ENCODE measurements at places on chromosomes 16 and 17. TPM values are rescaled to one million over a fixed set of nuclear protein-coding genes. Genes with fewer than 3 reads are reported as not detected.

The TBC1D3G gene
- not detected for total RNA-seq

The KRTAP4-9 gene
- not detected for total RNA-seq

The CLEC18C gene
- not detected for total RNA-seq

The PRR29 gene
- total RNA-seq = 0.20 TPM

The KRTAP4-1 gene
- not detected for total RNA-seq

The ZFHX3 gene
- total RNA-seq = 8.1 TPM

The FAM117A gene
- 11.2 TPM for total RNA-seq

The TERB1 gene
- total RNA-seq = not detected

The POLDIP2 gene
- total RNA-seq = 157 TPM

The SLFN13 gene
- 3.9 TPM for total RNA-seq

The SECTM1 gene
- 5.5 TPM for total RNA-seq

The VMP1 gene
- 55.9 TPM for total RNA-seq

The NAGPA gene
- total RNA-seq = 6.1 TPM

The LRRC75A gene
- 0.47 TPM for total RNA-seq

DNA sequence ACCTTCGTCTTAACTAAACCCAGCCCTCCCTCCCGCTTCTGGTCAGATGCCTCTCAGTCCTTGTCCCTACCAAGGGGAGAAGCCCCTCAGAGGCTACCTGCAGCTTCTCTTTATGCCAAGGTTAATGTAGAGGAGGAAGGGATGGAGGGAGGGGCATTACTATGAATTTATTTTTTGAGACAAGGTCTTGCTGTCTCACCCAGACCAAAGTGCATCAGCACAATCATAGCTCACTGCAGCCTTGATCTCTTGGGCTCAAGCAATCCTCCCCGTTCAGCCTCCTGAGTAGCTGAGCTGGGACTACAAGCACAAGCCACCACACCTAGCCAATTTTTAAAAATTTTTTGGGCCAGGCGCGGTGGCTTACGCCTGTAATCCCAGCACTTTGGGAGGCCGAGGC lies 15.3 kb downstream of the EPOP start:
- DNase-seq = no peak

DNA sequence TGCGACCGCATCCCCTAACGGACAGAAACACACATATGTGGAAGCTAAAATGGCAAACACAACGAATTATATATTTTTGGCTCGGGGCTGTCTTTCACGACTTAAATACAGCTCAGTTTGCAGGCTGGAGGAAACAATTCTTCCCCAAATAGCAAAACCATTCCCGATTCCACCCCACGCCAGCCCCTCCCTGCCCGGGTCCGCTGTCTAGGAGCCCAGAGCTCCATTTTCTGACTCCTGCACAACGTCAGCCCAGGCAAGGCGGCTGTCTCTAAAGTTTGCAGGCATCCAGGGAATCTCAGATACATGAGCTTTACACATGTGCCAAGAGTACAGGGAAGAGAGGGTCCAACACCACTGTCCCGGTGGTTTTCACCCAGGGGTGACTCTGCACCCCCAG lies 110.5 kb downstream of the ADCY9 start:
- no peak for DNase-seq

DNA sequence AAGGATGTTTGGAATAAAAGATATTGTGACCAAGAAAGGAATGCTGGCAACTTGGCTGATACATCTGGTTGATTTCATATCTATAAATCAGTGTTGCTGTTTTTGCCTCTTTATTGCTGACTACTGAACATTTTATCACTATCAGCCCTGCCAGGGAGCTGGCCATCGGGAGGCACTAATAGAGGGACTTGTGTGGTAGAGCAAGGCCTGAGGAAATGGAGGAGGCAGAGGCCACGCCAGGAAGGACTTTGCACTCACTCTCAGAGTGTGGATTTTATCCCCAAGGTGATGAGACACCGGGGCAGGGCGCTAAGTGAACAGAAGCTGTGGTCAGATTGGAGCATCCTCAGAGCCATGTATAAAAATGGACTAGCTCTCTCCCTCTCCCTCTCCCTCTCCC lies 9.3 kb upstream of the CYB561 start:
- DNase-seq = peak; percentile 7

- DNase-seq = no peak
Observed at GRCh38 chr17:50364715-50365114, 8.3 kb downstream of the MRPL27 start.

- peak; percentile 63 for DNase-seq
Observed at GRCh38 chr16:66427036-66427860, at the start of gene BEAN1. BEAN1 (plus strand) TSS chr16:66427295; CDS start chr16:66437677, 10,382 bp downstream.

DNA sequence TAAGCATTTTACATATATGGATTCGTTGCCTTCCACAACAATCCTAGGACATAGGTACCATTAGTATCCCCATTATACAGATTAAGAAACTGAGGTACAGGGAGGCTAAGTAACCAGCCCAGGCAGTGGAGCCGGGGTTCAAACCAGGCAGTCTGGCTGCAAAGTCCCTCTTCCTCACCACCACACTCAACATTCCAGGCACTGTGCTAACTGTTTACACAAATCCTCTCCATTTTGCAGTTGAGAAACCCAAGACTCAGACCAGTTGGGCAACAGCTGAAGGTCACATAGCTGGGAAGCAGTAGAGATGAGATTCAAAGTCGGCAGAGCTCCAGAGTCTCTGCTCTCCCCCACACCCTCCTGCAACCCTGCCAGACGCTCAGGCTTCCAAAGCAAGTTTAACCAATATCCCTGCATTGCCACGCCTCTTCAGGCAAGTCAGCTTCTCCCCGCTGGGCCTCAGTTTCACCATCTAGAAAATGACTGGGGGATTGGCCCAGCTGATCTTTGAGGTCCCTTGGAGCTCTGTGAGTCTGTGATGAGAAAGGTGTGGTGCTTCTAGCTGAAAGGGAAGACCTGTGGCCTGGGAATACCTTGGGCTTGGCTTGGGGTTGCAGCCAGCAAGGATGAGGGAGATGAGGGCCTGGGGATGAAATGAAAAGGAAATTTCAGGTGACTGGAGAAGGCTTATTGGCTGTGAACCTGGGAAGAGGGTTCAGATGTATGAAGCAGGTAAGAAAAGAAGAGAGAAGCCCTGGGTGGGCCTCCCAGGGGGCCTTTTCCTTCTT lies 14.0 kb downstream of the CCR7 start:
- DNase-seq = peak; percentile 79

- DNase-seq = no peak
Observed at GRCh38 chr16:70800311-70800710, 647 bp downstream of the VAC14 start.

GRCh38 chr16:55399911-55400310 lies 75.9 kb downstream of the IRX6 start:
- no peak for DNase-seq

DNA sequence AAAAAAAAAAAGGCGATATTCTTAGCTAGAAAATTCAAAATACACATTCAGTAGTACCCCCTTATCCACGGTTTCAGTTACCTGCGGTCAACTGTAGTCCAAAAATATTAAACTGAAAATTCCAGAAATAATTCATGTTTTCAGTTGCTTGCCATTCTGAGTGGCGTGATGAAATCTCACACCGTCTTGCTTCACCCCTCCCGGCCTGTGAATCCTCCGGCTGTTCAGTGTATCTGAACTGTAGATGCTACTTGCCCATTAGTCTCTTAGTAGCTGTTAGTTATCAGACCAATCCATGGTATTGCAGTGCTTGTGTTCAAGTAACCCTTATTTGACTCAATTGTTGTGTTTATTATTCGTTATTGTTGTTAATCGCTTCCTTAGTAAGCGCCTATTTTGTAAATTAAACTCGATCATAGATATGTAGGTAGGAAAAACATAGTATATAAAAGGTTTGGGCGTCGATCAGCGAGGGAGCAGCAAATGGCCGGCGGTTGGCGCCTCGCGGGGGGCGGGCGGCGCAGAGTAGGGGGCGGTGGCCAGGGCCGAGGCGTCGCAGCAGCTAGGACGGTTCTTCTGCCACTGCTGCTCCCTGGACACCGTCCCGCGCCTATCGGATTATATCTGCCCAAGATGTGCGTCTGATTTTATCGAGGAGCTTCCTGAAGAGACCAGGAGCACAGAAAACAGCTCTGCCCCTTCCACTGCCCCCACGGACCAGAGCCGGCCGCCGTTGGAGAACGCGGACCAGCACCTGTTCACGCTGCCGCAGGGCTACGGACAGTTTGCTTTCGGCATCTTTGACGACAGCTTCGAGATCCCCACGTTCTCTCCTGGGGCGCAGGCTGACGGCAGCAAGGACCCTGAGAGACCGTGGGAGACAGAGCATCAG lies 39.8 kb upstream of the AKAP1 start:
- DNase-seq = no peak

GRCh38 chr17:29597361-29598172 lies 4.6 kb downstream of the ANKRD13B start:
- DNase-seq = no peak

GRCh38 chr16:89584768-89585549 lies 9.4 kb downstream of the CPNE7 start:
- DNase-seq = no peak

GRCh38 chr16:12612598-12613101 lies 191.0 kb downstream of the CPPED1 start:
- DNase-seq = no peak

GRCh38 chr16:68079626-68080344 lies 5.4 kb upstream of the NFATC3 start:
- peak; percentile 86 for DNase-seq

- DNase-seq = no peak
Observed at GRCh38 chr16:74169687-74170376, 126.8 kb upstream of the PSMD7 start.

DNA sequence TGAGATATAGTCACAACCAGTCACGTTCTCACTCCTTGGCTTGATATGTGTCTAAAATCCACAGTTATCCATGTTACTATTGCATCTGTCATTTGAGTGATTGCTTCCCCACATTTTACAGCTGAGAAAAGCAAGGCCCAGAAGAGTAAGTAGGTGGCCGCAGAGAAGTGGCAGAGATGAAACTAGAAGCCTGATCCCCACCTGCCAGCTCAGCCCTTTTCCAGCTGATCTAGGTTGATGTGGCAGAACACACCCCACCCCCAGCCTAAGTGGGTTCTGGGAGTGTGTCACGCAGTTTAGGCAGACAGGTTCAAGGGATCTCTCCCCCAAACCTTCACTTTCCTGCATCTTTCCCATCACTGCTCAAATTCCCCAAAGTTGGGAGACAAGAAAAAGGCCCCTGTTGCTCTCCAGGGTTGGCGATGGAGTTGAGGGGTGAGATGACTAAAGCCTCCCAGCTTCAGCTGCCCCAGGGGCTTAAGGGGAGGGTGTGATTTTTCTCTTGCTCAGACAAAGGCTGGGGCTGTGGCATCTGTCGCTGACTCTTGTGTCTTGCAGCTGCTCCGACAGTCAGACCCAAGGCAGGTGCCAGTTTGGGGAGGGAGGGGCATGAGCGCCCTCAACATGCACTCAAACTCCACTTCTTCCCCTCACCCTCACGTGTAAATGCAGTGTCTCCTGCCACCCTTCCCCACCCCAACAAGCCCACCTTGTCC lies 48.9 kb upstream of the LHX1 start:
- DNase-seq = no peak

DNA sequence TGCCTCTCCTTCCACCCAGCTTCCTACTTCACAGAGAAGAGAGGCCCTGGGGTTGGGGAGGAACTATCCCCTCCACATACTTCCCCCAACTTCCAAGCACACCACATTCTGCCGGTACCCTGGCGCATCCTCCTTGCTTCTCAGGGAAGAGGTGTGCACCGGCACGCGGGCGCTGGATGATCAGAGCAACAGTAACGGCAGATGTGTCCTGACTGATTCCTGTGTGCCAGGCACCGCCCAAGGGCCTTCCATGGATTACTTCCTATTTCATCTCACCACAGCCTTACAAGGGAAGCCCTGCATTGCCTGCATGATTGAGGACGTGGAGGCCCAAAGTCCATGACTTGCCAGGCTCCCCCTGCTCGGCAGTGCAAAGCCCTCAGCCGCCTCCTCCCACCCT lies 21.1 kb upstream of the MLKL start:
- DNase-seq = no peak

DNA sequence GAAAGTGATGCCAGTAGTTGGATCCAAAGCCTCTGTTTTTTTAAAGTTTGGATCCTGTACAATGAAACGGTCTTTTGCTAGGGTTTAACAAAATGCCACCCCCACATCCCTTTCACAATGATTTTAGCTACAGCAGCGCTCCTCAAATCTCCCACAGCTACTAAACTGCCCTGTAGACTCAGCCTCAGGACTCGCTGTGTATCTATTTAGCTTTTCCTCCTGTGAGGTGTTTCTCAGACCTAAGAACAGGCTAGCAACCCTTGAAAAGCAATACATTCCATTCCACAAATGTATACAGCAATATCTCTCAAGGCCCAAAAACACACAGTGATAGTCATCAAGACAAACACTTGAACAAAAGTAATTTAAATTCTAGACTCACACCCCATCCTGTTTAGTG lies 206.4 kb downstream of the ZFHX3 start:
- DNase-seq = no peak

- peak; percentile 83 for DNase-seq
Observed at GRCh38 chr17:43338886-43339516, 59.8 kb upstream of the ARL4D start.

DNA sequence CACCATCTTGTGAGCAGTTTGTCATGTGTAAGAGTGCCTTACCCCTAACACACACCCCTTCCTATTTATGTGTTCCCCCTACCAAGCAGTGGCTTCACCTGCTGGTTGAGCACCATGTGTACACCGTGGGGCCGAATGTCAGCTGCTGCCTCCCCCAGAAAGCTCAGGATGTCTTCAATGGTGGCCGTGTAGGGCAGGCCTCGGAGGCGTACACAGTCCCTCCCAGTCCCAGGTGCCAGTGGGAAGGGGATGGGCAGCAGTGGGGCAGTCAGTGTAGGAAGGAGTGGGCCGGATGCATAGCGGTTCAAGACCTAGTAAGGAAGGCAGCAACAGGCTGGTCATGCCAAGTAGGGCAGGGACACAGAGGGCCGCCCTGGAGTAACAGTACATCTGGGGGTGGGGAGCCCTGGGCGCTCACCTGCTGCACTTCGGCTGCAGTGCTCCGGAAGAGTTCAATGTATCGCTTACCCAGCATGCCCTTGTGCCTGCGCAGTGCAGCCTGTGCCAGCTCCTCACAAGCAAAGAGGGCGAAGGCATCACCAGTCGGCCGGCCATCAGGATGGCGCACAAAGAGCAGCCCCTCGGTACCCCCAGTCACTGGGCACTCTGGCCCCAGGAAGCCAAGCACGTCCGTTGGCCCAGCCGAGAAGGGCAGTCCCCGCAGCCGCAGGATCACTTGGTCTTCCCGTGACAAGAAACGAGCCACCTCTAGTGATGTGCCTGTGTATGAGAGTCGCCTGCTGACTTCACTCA lies 4.4 kb downstream of the ESRP2 start:
- no peak for DNase-seq

- DNase-seq = peak; percentile 86
Observed at GRCh38 chr16:1159973-1160772, 7.3 kb downstream of the CACNA1H start.

All from left ventricle myocardium superior (tissue), 1 donor.